ENCODE measurements at places on chromosomes 16 and 17. TPM values are rescaled to one million over a fixed set of nuclear protein-coding genes. Genes with fewer than 3 reads are reported as not detected.
A peak's percentile ranks its signal among the peaks of the same experiment; 100 is the strongest.

ACSM2A gene
- 0.28 TPM for polyA plus RNA-seq

DNA sequence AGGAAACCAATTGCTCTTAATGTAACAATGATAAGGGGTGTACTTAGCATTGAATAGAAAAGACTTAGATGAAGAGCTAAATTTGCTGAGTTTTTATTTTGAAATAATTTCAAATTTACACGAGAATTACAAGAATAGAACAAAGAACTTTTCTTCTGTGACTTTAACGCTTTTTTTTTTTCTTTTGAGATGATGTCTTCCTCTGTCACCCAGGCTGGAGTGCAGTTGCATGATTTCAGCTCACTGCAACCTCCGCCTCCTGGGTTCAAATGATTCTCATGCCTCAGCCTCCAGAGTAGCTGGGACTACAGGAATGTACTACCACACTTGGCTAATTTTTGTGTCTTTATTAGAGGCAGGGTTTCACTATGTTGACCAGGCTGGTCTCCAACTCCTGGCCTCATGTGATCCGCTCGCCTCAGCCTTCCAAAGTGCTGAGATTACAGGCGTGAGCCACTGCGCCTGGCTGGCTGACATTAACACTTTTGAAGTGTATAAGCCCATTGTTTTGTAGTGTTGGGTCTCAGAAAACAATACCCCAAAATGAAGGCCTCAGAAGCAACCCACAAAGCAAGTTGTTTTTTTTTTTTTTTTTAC, 2.1 kb downstream of the TEN1 start:
- no peaks in the 10 kb centered on the region for H3K27me3 ChIP-seq
- DNase-seq: no peak
- H3K27ac ChIP-seq: peak overlapping the region; percentile 99
- no peak overlapping the region for H3K4me3 ChIP-seq
- H3K36me3 ChIP-seq: no peaks in the 10 kb centered on the region
- peaks cover 58% of the 10 kb centered on the region for H3K4me1 ChIP-seq

GRCh38 chr16:53305743-53306142, 128.5 kb upstream of the RBL2 start:
- H3K27ac ChIP-seq: no peak overlapping the region
- no peaks in the 10 kb centered on the region for H3K27me3 ChIP-seq
- no peak overlapping the region for H3K4me3 ChIP-seq
- no peaks in the 10 kb centered on the region for H3K4me1 ChIP-seq
- DNase-seq: no peak
- no peaks in the 10 kb centered on the region for H3K36me3 ChIP-seq

GRCh38 chr16:29995324-29995910, at the start of gene HIRIP3:
Gene HIRIP3, minus strand, starts transcription at chr16:29995617. Its CDS starts 12 bp downstream, at chr16:29995605.
- peak; percentile 89 for DNase-seq
- H3K27me3 ChIP-seq: no peaks in the 10 kb centered on the region
- peaks cover 17% of the 10 kb centered on the region for H3K4me1 ChIP-seq
- peak within 1 kb of the TSS; percentile 74 for H3K4me3 ChIP-seq
- no peaks in the 10 kb centered on the region for H3K36me3 ChIP-seq
- peak within 1 kb of the TSS; percentile 80 for H3K27ac ChIP-seq

SHISA9 gene
- 0.46 TPM for polyA plus RNA-seq

DNA sequence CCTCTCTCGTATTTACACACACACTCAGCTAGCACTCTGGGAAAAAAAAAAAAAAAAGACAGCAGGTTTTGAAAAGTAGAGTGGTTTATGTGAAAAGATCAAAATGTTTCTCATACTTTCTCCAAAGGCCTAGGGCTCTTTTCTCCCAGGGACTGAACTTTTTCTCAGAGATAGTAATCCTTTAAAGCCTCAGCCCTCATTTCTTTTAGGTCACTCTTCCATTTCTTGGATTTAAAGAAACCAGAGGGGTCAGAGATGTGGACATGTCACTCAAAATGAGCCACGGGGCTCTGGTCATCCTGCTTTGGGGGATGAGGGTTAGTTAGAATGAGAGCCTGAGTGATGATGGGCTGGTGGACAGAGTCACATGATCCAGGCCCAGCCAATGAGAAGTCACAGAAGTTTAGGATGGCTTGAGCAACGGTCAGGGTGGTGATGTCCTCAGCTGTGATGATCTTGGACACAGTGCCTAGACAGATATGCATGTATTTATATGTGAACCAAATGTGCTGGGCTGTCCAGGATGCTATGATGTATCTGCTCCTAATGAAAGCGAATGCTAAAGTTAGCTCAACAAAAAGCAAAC, 33.7 kb upstream of the AXIN2 start:
- DNase-seq: no peak
- H3K4me1 ChIP-seq: peaks cover under 1% of the 10 kb centered on the region
- no peaks in the 10 kb centered on the region for H3K36me3 ChIP-seq
- H3K4me3 ChIP-seq: no peak overlapping the region
- H3K27ac ChIP-seq: no peak overlapping the region

GRCh38 chr17:48616717-48617470, 1.8 kb upstream of the HOXB8 start:
- H3K27ac ChIP-seq: no peak overlapping the region
- no peak for DNase-seq
- H3K27me3 ChIP-seq: peaks cover 9% of the 10 kb centered on the region
- H3K4me3 ChIP-seq: no peak overlapping the region

CAPNS2 gene
- not detected for polyA plus RNA-seq

Data from testis (tissue), 5 donors.